ENCODE measurements at places on chromosomes 12 and 14. TPM values are rescaled to one million over a fixed set of nuclear protein-coding genes. Genes with fewer than 3 reads are reported as not detected.

BTBD6 gene
- total RNA-seq = 38.9 TPM

TAS2R14 gene
- 3.9 TPM for total RNA-seq

CLEC2A gene
- total RNA-seq = not detected

SCNN1A gene
- total RNA-seq = 452 TPM

GPHN gene
- 35.4 TPM for total RNA-seq

OR4Q2 gene
- not detected for total RNA-seq

RASSF8 gene
- 52.8 TPM for total RNA-seq
